ENCODE measurements at places on chromosomes 5 and 9.
A peak's percentile ranks its signal among the peaks of the same experiment; 100 is the strongest.

GRCh38 chr5:59007460-59008063 lies 424.7 kb downstream of the RAB3C start:
- no peak for DNase-seq

DNA sequence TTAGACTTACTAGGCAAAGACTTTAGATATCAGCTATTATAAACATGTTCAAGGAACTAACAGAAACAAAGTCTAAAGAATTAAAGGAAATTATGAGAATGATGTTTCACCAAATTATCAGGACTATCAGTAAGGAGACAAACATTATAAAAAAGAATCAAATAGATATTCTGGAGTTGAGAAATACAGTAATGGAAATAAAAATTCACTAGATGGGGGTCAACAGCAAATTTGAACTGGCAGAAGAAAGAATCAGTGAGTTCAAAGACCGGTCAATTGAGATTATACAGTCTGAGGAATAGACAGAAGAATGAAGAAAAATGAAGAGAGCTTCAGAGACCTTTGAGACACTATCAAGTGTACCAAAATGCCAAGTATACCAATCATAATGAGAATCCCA lies 9.6 kb upstream of the IL13 start:
- no peak for DNase-seq

GRCh38 chr9:25224309-25224708 lies 453.9 kb downstream of the TUSC1 start:
- no peak for DNase-seq

DNA sequence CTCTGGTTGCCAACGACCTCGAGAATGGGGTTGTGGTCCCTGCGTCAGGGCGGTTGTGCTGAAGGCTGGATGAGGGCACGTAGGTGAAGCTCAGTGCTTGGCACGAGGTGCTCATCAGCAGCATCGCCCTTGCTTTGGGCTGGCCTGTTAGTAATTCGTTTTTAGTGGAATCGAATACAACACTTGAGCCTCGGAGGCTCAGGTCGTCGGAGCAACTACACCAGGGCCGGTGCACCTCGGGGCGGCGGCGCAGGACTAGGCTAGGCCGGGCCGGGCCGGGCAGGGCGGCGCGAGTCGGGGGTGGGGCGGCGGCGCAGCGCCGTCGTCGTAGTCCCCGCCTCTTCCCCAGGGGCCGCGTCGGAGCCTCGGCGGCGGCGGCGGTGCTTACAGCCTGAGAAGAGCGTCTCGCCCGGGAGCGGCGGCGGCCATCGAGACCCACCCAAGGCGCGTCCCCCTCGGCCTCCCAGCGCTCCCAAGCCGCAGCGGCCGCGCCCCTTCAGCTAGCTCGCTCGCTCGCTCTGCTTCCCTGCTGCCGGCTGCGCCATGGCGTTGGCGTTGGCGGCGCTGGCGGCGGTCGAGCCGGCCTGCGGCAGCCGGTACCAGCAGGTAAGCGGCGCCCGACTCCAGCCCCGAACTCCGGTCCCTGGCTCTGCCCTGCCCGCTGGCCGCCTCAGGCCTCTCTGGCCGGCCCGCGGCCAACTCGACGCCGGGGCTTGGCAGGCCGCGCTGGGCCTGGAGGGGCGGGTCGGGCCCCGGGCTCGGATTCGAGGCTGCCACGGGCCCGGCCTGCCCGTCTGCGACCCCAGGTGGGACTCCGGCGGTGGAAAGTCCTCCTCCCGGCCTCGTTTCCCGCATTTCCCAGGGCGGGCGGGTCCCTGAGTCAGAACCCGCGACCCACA lies at the start of gene NDFIP1:
Gene NDFIP1 (plus strand): TSS at position 348 of the 899 bp plus-strand sequence. CDS start 196 bp downstream, at position 544.
- no peak for DNase-seq

GRCh38 chr9:136538599-136539426 lies 7.0 kb downstream of the NOTCH1 start:
- no peak for DNase-seq

DNA sequence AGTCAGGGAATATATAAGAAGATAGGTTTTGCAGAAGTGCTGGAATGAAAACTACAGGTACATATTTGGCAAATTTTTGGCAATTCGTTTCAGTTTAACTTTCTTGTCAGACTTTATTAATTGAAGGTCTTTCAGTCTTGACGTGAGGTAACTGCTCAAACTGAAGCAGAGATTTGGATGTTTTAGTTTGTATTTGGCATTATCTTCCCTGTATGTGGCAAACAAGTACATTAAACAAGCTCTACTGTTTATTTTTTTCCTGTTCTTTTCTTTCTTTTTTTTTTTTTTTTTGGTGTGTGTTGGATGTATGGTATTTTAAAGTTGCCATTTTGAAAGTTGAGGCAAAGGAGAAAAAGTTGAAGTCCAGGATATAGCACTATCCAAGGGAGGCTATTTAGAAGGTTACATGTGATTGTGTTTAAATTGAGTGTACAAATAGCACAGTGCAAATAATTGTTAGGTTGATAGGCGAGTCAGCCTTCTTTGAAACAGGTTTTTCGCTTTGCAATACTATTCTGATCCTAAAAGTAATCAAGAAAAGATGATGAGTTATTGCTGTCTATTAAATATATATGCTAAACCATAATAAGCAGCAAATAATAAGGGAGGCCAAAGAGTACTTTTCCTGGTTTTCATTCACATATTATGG lies 2.2 kb downstream of the PBX3 start:
- DNase-seq = no peak

- DNase-seq = no peak
Observed at GRCh38 chr9:111683392-111683791, 22.0 kb downstream of the GNG10 start.

DNA sequence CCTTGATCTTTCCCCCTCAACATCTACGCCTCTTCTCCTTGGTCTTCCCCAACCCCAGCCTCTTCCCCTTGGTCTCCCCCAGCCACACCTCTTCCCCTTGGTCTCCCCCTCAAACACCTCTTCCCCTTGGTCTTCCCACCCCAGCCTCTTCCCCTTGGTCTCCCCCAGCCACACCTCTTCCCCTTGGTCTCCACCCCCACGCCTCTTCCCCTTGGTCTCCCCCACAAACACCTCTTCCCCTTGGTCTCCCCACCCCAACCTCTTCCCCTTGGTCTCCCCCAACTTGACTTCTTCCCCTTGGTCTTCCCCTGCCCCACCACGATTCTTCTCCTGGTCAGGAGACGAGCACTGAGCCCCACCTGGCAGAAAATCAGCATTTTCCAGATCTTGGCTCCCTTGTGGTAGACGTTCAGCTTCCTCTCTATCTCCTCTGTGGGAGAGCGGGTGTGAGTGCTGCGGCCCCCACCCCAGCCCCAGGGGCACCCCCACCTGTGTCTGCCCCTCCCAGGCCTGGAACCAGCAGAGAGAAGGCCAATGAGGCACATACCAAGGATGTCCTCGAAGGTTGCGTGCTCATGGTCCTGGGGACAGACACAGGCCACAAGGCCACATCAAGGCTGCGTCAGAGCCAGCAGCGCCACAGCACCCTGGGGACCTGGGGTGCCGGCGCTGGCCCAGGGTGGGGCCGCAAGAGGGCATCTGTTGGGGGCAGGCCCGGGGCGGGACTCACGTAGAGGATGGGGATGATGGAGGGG lies 7.0 kb downstream of the NSMF start:
- no peak for DNase-seq

- peak; percentile 25 for DNase-seq
Observed at GRCh38 chr9:69471433-69471832, 146.4 kb downstream of the ENTREP1 start.

GRCh38 chr9:89428901-89429890 lies 68.7 kb downstream of the SEMA4D start:
- no peak for DNase-seq

- DNase-seq = no peak
Observed at GRCh38 chr5:34487956-34488355, 168.2 kb upstream of the RAI14 start.

DNA sequence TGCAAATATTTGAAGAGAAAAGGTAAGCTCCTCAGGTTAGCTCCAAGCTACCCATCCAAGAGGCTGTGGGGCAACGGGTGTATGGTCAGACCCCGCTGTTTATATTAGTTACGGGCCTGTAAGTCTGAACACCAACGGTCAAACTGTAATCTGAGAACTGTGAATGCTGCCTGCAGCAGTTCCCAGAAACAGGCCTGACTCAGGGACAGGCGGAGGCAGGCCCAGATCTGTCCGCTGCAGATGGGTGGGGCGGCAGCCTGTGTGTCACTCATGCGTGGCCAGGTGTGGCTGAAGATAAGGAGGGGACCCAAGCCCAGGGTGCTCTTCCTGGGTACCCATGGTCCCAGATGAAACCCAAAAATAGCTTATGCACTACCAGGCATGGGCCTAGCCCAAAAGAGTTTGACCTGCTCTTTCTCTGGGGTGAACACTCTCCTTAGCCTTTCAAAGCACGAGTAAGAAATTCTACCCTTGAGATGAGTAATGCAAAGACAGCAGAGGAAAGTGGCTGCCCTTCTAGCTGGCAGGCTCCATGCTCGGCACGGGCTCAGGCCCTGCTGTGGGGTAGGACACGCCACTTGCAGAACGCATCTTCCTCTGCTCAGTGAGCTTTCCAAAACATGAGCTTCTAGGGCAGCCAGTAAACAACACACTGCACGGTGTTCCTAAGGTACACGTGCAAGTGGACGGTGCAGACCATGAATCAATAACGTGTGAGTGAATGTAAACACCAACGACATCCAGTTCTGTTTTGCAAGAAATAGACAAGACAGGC lies 9.1 kb downstream of the UBAC1 start:
- peak; percentile 48 for DNase-seq

DNA sequence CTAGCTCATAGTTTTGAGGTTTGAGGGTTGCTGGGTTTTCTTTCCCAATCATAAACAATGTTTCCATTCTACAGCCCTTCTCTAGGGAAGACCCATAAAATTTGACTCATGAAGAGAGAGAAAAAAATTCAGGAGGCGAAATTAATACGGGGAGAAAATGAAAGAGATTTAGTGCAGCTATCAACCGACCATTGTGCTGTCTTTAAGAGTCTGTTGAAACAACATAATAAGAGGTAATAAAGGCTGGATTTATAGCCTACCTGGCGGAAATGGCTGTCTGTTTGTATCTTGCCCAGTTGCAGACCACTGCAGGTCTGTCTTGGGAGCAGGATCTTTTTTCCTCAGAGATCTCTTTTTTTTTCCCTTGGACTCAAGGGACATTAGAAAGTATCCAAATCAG lies 66.9 kb downstream of the TLR4 start:
- DNase-seq = peak; percentile 48

DNA sequence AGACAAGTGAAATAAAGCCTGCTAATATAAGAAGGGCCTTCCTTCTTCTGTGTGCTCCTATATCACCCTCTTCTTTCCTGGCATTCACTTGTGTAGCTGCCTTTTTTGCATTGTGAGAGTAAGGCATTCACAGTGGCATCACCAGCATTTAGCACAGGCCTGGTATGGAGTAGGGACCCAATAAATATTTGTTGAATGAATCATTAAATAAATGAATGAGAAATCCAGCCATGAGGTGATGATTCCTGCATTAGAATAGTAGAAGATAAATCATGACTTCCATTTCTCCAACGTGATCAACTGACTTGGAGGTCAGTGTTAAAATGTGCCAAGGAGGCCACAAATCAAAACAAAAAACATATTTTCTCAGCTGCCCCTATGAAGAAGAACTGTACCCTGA lies 3.9 kb downstream of the PLPPR1 start:
- no peak for DNase-seq

DNA sequence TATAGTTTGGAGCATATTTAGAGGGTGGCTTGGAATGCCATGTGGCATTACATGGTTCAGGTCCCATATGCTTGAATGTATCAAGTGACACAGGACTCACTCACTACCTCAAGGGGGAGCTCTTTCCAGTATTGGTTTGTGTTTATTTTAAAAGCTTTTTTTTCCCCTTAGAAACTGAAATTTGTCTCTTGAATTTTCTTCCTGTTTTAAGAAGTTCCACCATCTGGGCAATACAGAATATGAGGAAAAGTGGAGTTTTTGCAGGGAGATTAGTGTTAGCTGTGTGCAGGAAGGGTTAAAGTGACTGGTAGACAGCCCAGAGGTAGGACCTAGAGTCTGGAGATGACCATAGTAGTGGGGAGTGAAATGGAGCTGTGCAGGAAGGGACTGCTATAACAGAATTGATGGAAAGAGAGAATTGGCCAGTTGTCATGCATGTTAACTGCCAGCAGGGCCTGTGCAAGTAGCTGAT lies 36.6 kb downstream of the CTNNA1 start:
- DNase-seq = no peak

- no peak for DNase-seq
Observed at GRCh38 chr5:56977822-56978221, 25.9 kb upstream of the MIER3 start.

DNA sequence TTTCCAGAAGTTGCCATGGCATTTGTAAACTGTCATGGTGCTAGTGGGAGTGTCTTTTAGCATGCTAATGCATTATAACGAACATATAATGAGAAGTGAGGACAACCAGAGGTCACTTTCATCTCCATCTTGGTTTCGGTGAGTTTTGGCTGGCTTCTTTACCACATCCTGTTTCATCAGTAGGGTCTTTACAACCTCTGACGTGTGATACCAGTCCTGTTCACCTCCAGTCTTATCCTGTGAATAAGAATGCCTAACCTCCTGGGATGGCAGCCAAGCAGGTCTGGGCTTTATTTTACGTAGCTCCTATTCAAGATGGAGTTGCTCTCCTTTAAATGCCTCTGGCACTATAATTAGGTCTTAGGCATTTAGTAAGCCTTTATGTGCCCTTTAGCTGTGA lies 20.4 kb upstream of the RFK start:
- DNase-seq = peak; percentile 57

DNA sequence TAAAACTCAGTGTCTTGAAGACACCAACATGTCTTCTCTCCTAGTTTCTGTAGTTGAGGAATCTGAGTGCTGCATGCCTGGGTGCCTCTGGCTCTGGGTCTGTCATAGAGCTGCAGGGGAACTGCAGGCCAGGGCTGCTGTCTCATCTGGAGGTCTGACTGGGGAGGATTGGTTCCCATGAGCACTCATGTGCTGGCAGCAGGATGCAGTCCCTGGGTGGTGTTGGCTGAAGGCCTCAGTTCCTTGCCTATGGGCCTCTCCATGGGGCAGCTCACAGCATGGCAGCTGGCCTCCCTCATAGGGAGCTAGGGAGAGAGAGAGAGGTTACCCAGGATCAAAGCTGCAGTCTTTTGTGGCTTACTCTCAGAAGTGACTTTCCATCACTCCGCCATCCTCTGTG lies 22.6 kb downstream of the UBE2QL1 start:
- no peak for DNase-seq

DNA sequence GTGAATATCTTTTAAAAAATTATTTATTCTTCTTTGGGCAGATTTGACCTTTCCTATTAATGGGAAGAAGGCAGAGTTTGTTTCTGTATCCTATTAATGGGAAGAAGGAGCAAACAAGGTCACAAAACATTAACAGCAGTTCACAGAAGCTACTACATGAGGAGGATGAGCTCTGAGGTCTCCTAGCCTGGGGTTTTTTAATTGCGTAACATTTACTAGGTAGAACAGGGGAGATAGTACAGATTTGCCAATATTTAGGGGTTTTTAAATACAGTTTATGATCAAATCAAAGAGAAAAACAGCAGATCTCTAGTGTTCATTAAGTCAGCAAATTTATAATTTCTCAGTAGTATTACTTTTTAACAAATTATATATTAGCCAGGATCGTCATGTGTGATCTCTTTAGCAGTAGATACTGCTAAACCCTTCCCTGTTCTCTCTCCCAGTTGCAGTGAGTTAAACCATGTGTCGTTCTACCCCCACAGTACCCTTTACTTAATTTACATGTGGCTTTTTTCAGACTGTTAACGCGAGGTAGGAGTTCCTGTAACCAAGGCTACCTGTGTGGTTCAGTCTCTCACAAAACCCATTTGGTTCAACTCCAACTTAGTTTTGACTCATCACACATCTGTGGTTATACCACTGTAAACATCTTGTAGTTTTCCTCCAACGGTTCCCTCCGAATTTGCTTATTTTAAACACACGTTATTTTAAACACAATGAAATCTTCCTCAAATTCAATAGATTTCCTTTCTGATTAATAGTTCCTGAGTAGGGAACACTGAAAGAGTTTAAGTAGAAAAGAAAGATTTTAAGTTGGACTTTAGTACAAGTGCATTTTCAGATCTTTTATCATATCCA lies 13.3 kb downstream of the SLC25A46 start:
- no peak for DNase-seq

Measured in skeletal muscle cell (primary cell).